MM.1S (cell line): ENCODE measurements at places on chromosomes 7 and 10.

- DNase-seq: no peak
Observed at GRCh38 chr7:100051611-100052010, 2.0 kb downstream of the ZSCAN21 start.

DNA sequence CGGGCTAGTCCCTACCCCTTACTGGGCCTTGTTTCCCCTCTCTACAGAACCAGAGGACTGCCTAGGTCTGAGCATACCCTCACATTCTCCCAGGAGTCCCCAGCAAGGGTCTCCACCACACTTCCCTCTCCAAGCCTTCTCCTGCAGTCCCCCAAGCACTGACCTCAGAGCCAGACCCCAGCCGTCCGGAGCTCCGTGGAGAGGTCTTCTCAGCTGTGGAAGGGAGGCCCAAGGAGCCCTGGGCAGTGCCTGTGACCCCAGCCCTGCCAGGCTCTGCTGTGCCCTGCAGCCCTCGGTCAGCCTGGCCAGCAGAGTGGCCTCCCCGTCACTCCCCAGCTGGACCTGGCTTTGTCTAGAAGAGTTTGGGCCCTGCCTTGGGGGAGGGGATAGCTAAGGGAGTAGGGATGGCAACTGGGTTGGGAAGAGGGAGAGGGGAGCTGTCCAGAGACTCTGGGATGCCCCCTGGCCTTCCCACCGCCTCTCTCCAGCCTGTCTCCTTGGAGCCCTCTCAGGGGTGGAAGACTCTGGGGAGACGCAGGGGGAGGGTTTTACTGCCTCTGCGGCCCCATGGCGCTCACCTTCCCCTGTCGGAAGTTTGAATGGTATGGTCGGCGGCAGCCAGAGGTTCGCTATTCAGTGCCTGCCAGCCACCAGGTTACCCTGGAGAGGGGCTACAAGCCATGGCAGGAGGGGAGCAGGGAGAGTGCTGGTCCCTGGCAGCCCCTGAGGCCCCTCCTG is at the start of gene C10orf105:
Gene C10orf105 (minus strand): TSS at position 315 of the 738 bp plus-strand sequence. CDS start 3,441 bp downstream, outside the sequence.
- no peak for DNase-seq

GRCh38 chr10:112951359-112952281 is 1.6 kb downstream of the TCF7L2 start:
- DNase-seq: peak; percentile 10

- no peak for DNase-seq
Observed at GRCh38 chr7:20894806-20895205, 108.1 kb upstream of the SP8 start.

- no peak for DNase-seq
Observed at GRCh38 chr7:121300685-121301420, 27.9 kb upstream of the WNT16 start.

DNA sequence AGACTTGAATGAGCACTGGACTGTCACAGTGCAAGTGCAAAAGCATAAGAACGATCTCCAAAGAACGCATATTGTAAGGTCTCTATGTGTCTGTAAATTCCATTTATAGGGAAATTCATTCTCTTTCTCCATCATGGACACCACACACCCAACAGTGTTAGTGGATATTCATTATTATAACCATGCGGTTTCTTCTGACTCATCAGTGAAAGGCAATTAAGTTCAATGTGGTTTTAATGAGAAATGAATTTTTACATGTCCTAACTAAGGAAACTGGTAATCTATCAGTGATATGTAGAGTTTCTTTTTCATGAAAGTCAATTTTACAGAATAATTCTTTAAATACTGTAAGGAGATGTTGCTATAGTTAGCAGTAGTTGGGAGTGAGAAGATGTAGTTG is 25.9 kb downstream of the GIMAP8 start:
- no peak for DNase-seq

DNA sequence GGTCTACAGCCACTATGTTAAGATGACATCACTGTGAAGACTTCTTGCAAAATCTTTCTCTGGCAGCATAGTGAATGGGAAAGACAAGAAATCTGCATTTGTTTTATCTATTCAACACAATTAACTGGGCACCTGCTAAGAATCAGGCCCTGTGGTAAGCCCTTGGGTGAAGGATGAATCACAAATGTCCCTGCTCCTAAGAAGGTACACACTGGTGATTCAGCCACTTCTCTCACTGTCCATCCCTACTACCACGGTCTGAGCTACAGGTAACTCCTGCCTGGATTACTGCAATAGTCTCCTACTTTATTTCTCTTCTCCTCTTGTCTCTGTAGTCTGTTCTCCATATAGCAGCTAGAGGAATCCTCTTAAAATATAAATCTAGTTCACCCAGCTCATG is 116.1 kb downstream of the HIBADH start:
- no peak for DNase-seq

DNA sequence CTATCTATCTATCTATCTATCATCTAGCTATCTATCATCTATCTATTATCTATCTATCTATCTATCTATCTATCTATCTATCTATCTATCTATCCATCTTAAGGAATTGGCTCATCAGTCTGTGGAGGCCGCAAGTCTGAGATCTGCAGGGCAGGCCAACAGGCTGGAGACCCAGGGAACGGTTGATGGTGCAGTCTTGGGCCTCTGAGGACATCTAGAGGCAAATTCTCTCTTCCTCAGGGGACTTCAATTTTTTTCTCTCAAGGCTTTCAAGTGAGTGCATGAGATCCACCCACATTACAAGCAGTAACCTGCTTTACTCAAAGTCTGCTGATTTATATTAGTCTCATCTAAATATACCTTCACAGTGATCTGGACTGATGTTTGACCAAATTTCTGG is 197.0 kb downstream of the GLRX3 start:
- no peak for DNase-seq

DNA sequence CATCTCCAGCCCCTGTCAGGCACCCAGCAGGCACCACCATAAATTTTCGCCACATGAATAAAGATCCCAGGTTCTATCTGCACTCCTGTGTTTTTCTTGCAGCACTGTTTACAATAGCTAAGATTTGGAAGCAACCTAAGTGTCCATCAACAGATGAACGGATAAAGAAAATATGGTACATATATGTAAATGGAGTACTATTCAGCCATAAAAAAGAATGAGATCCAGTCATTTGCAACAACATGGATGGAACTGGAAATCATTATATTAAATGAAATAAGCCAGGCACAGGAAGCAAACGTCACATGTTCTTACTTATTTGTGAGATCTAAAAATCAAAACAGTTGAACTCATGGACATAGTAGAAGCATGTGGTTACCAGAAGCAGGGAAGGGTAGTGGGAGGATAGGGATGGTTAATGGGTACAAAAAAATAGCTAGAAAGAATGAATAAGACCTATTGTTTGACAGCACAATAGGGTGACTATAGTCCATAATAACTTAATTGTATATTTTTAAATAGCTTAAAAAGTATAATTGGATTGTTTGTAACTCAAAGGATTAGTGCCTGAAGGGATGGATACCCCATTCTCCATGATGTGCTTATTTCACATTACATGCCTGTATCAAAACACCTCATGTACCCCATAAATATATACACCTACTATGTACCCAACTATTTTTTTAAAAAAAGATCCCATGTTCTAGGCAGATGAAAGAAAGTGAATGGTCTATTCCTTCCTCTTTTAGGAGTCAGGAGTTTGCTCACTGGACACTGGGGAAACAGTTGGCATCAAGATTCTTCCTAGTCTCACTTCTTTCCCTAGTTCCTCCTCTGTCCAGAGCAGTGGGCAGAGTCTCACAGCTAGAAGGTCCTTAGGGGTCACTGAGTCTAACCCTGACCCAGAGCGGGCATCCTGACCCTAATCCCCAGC is 1.0 kb upstream of the NPFFR1 start:
- no peak for DNase-seq

DNA sequence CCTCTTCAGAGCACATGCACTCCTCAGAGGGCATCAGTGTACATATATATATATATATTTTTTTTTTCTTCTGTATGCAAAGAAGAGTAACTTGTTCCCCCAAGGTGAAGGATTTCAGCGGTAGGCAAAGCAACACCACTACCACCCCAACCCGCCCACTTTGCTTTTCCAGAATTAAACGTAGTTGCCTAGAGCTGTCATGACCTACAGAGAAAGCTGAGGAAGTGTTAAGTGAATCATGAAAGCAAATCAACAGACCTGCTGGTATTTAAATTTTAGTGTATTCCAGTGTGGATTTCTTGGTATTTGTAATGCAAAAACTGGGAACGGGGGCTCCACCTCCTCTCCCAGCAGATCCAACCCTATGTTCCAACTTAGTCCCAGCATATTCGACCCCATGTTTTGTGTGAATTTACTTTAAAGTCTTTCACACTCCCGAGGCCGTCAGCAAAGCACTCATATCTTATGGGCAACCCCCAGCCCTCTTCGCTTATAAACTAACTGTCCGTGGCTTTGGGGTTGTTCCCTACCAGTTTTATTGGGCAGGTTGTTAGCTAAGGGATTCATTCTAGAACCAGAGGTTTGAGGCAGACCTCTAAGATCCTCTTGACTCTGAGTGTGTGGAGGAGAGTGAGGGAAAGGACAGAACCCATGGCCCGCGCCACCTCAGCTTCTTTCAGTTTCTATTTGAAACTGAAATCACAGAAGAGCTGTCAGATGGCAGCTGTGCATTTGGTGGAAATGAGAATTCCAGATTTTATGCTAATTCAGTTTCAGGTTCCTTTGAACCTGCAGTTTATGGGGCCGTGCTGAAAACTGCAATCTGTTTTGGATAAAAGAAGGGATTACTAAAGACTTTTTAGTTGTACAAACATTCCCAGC is 450.2 kb upstream of the GALNT17 start:
- DNase-seq: peak; percentile 86

- DNase-seq: no peak
Observed at GRCh38 chr7:158468700-158469296, 118.8 kb downstream of the PTPRN2 start.

DNA sequence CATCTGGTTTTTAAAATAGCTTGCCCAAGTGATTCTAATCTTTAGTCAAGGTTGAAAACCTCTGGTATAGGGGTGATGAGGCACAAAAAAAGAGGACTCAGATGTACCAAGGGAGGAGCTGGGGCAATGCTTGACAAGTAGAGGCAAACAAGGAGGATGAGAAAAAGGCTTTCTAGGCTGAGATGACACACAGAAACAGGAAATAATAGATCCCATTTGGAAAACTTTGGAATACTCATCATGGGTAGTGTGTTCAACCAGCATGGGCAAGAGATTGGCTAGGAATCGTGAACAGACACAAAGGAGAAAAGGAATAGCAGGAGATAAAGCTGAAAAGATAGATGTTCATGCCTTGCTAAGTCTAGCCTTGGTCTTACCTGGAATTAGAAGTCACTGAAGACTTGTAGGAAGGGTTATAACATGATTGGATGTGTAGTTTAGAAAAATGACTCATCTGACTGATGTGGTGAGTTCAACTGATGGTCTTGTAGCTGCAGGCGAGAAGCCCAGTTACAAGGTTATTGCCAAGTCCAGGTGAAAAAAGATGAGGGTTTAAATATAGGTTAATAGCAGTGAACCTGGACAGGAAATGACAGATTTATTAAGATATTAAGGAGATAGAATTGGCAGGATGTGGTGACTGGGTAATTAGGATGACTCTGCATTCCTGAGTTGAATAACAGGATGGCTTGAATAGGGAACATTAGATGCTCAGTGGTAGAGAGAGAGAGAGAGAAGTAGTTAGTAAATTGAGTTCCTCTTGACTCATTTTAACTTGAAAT is 214.0 kb upstream of the LRGUK start:
- no peak for DNase-seq

DNA sequence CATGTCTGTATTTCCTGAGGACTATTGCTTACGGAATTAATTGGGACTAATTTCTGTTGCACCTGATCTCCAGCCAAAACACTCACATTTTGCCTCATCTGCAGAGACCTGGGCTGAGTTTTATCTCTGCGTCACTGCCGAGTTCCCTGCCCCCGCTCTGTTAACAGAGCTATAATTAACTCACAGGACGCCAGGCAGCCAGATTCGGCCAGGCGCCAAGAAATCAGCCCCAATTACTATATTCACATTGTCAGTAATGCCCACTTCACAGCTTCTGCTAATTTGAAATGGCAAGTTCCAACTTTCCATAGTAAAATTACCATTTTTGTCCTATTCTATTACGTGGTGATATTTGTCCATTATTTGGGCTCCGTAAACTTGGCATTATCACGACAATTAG is 130.5 kb downstream of the CUX1 start:
- DNase-seq: no peak

DNA sequence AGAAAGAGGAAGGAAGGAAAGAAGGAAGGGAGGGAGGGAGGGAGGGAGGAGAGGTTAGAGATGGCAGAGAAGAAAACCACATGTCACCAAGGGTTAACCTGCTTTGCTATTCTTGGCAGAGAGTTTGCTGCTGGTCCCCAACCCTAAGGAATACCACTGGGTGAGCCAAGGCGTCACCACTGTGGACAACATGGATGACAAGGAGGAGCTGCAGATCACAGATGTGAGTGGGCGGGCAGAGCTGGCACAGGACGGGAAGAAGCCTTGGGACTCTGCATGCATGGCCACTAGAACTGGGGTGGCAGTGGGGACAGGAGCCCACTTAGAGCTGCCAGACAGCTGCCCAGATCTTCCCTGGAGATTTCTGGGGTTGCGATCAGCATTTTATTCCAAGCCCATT is 17.2 kb upstream of the MYH16 start:
- no peak for DNase-seq

- no peak for DNase-seq
Observed at GRCh38 chr7:145868935-145869334, 247.7 kb upstream of the CNTNAP2 start.

GRCh38 chr7:76386691-76387260 is 22.7 kb downstream of the SSC4D start:
- DNase-seq: no peak

DNA sequence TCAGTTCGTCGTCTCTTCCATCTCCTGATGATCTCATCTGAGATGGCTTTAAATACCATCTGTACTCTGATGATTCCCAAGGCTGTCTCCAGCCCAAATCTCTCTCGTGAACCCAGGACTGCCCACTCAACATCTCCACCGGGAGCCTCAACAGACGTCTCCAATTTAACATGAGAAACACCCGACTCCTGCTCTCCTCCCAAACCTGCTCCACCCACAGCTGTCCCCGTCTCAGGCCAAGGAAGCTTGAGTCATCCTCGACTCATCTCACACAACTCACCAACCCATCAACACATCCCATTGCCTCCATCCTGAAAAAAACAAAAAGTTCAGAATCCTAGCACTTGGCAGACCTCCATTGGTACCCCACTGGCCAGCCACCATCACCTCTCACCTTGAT is 29.7 kb upstream of the CALN1 start:
- no peak for DNase-seq

DNA sequence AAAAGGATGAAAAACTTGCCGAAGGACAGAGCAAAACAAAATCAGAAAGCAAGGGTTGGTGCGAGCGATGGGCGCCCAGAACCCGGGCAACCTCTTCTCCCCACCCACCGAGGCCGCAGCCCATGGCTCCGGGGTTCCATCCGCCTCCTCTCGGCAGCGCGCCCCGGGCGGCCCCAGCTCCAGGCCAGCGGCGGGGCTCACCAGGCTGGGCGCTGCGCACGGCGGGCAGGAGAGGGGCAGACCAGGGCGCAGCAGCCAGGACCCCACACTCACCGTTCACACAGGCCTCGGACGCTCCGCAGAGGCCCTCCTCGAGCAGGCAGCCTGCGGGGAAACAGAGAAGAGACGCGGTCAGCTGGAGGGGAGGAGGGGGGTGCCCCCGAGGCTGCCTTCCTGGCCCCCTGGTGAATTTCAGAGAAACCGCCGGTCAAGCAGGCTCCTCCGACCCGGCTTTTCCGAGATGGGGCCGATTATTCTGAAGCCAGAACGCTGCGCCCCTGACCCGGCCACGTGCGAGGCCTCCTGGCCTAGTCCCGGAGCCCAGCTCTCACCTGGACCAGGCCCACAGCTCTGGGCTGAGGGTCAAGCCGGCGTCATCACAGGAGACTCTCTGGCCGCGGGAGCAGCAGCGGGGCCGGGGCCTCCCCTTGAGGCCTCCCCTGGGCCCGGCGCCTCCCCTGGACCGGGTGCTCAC is 98.0 kb downstream of the PTPRN2 start:
- no peak for DNase-seq
